ENCODE measurements at places on chromosomes 7 and 10.

DNA sequence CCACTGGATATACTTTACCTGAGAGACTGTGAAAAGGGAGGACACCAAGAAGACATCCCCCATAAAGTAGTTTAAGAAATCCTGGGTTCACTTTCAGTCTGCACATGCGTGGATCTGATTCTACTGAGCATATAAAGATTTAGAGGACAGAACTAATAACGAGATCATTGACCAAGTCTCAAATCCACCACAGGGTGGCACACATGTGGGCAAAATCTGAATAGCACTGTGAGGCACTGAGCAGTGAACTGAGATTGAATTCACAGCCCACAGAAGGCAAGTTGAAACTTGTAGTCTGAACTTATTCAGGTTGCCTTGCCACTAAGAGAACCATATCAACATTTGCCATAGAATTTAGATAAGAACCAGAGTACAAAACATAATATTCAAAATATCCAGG, 818.6 kb downstream of the GRID1 start:
- no peak for DNase-seq

GRCh38 chr10:4778761-4779160, 47.2 kb upstream of the AKR1E2 start:
- DNase-seq = no peak

- no peak for DNase-seq
Observed at GRCh38 chr7:139673230-139673629, 104.6 kb downstream of the HIPK2 start.

DNA sequence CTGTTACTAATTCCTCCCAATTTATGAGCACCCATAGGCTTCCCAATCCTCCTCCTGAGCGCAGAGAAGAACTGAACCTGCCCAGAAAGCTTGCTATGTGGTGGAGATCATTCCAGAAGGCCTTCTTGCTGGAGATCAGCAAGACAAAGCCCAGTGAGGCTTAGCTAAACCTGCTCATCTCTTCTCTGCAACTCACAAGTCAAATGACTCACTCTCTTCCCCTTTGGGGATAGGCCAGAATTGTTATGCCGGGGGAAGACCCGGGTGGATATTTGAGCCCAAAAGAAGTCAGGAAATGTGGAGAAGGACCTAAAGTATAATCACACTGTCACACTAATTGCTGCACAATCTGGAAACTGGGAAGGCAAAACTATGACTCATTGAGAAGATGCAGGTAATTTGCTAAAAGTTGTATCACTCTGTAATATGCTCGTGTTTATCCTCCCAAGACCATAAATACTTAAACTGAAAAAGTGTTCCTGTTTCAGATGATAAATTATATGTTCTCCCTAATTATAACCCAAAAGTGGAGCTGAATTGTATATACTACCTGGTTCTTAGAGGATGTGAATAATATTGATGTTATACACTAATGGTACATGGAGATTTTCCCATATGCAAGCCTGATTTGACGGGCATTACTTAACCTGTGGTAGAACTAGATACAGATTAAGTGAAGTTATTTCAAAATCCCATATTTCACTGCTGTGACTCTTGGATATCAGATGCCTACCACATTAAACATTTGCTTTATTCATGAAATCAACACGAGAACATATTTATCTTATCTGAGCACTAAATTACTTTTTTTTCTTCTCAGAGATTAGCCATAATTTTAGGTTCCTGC, 6.4 kb downstream of the NEBL start:
- no peak for DNase-seq

DNA sequence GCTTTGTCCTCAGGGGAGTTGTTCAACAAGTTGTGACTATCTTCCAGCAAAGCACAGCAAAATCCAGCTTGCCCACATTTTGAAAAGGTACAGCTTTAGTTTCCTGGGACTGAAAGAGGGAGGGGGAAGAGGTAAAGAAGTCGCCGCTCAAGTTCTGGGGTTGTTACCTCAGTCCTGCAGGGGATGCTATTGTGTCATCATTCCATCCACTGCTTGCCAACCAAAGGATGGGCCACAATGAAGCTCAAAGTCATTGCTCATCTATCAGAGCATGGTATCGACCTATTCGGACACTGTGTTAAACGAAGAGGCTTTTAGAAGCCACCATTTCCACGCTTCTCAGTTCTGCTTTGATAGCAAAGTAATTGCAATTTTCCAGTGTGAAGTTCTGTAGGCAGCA, 34.3 kb downstream of the NPY start:
- DNase-seq = peak; percentile 58

GRCh38 chr10:59831658-59832503, 74.5 kb downstream of the CCDC6 start:
- no peak for DNase-seq

- DNase-seq = no peak
Observed at GRCh38 chr7:13874783-13875182, 114.7 kb downstream of the ETV1 start.

DNA sequence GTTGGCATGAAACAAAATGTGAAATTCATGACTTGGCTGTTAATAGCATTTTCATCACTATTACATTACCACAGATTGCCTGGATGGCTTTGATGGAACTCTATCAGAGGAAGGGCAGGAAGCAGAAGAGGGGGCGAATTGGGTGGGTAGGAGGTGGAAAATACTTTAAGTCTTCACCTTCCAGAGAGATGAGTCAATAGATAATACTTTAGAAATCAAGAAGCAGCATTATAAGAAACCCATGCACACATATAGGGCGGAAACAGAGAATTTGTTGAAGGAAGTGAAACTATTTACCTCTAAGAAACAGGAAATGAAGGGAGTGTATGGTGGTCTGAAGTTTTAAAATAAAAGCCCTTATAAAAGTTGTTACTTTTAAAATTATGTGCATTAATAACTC, 152.1 kb upstream of the TARP start:
- DNase-seq = no peak

DNA sequence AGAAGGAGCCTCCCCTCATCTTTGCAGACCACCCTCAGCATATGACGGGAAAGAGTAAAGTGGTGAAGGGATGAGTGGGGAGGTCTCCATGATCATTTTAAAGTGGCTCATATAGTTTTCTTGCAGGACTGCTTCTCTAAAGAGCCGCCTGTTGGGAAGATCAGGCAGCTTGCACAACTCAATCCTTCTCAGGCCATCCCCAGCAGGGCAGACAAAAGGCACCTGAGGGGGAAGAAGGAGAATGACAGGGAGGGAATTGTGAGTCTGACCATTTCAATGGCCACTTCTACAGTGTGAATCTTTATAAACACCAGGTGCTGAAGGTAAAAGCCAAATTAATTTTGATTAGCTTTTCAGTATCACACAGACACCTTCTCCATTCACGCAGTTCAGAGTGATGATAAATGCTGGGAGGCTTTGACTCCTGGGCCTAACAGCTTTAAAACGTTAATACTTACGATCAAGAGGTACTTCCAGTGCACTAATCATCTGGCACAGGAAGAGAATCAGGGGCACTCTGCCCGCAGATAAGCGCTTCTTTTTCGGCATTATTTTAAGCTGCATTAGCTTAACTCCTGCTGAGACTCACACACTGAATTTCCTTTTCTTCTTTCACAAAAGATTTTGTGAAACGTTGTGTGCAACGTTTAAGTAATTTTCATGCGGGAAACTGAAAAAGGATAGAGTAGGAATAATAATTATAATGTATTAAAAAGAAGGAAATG, 109.5 kb upstream of the LAMB4 start:
- no peak for DNase-seq

- DNase-seq = no peak
Observed at GRCh38 chr10:93815304-93816096, 57.8 kb downstream of the LGI1 start.

DNA sequence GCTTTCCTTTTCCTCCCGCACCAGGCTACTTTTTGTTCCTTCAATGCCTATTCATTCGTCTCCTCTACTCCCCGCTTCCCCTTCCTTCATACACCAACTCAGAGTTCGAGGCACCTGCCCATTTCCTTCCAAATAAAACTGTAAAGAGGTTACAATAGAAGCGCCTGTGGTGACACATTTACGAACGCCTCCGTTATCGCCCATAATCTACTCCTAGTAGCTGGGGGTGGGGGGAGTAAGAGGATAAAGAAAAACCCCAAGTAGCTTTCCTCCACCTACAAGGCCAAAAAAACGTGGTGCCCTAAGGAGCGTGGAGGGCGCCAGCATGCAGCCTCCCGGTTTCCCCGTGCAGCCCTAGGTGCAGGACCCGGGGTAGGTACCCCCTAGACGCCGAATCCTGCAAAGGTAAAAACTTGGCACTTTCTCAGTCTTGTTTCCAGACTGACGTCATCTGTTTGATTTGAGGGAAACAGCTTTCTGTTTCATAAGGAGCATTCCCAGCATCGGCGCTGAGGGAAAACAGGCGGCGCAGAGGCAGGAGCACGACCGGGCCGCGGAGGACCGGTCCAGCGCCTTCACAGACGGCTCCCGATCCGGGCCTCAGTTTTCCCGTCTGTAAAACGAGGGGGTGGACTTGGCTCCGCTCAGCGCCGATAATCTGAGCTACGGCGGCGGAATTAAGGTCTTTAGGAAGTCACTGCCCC, 922 bp downstream of the PPA1 start:
- DNase-seq = no peak
